ENCODE measurements at places on chromosomes 3 and 15.
A peak's percentile ranks its signal among the peaks of the same experiment; 100 is the strongest.

- no peak for DNase-seq
These were observed 3.3 kb downstream of the RNF13 start for GRCh38 chr3:149816311-149816710.

- peak; percentile 99 for DNase-seq
These were observed 44.0 kb downstream of the SMAD3 start for GRCh38 chr15:67109141-67110034.

- no peak for DNase-seq
These were observed 53.1 kb upstream of the PARL start for GRCh38 chr3:183937601-183938286.

DNA sequence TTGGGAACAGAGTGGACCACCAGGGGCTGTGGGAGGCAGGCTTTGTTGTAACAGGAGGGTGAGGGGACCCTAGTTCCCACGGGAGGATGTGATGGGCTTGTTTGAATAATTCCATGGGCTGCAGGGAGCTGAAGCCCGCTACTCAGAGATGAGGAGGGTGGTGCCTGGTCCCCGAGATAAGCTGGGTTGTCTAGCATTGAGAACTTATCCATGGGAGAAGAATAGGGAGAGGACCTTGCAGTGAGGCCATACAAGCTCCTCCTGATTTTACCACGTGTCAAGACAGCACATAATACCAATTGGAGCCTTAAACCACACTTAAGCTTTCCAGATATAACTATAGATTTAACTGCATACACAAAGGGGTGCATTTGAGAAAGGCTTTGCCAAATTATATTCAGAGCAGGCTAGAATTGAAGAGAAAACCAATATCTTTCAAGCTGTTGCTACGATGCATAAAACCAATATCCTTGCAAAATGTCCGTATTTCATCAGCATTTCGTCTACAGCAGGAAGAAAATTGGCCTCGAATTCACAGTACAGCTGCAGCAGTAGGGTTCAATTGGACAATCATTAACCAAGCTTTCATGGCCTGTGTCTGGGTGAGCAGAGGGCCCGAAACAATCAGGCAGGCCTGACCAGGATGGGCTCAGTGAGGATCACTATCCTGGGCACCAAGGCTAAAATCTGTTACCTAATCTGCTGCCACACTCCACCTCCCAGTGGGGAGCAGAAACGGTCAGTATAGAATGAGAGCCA, 500.7 kb downstream of the OCA2 start:
- DNase-seq = no peak

GRCh38 chr3:126895178-126896066, 87.5 kb upstream of the PLXNA1 start:
- DNase-seq = peak; percentile 9

GRCh38 chr3:27607370-27607769, 114.8 kb downstream of the EOMES start:
- DNase-seq = peak; percentile 92

GRCh38 chr15:84766461-84767035, 18.2 kb downstream of the ZNF592 start:
- DNase-seq = no peak

GRCh38 chr3:140358686-140359085, 319.2 kb upstream of the TRIM42 start:
- no peak for DNase-seq

- DNase-seq = no peak
These were observed 198.8 kb upstream of the CTNNB1 start for GRCh38 chr3:41000471-41000870.

DNA sequence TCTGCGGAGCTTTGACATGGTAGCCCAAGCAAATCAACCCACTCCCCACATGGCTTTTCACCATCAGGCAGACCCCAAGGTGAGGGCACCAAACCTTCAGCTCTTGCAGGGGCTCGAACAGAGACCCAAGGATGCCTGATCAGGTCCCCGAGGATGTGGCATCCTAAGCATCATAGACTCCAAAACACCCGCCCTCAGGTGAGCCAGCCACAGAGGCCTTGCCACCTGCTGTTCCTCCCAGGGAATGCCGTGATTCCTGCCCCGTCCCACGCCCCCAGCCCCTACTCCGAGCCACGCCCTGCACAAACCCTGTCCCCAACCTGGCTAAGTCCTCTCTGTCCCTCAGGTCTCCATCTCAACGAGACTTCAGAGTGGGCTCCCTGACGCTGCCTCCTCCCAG, 34.7 kb upstream of the SLC41A3 start:
- DNase-seq = no peak

DNA sequence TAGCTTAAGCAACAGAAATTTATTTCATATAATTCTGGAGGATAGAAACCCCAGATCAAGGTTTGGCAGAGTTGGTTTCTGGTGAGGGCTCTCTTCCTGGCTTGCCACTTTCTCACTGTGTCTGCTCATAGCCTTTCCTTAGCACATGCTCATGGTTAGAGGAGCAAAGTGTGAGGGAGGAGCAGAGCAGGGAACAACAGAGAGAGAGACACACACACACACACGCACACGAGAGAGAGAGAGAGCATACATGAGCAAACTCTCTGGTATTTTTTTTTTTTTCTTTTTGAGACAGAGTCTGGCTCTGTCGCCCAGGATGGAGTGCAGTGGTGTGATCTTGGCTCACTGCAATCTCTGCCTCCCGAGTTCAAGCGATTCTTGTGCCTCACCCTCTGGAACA, 36.8 kb upstream of the ZDHHC23 start:
- peak; percentile 24 for DNase-seq

- DNase-seq = peak; percentile 19
These were observed 146.0 kb upstream of the TNIK start for GRCh38 chr3:171606151-171606751.

DNA sequence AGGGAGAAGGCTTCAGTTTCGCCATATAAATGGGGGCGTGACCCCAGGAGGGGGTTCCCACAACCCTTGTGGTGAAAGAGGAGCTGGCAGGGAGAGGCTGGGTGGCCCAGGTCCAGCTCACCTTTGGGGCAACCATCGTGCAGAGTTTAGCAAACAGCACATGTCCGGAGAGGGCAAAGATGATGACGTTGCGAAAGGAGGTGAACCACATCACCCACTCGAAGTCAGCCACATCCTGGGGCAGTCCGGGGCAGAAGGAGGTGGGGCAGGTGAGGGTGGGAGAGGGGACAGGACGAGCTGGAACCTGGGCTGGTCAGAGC, 3.7 kb downstream of the HHATL start:
- no peak for DNase-seq

DNA sequence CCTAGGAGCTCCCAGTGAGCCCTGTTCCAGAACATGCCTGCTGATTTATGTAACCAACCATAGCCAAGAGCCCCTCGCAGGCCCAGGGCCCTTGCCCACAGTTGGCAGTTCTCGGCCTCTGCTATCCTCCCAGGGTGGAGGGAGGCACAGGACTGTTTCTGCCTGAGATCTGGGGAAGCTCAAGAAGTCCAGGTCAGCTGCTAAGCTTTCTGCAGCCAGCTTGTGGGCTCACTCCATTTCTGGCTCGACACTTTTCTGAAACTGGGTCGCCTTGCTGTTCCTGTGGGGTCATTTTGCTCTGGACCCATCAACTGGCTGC, 72.5 kb upstream of the HERC1 start:
- no peak for DNase-seq

GRCh38 chr3:166420071-166420470, 582.8 kb upstream of the BCHE start:
- DNase-seq = peak; percentile 50

DNA sequence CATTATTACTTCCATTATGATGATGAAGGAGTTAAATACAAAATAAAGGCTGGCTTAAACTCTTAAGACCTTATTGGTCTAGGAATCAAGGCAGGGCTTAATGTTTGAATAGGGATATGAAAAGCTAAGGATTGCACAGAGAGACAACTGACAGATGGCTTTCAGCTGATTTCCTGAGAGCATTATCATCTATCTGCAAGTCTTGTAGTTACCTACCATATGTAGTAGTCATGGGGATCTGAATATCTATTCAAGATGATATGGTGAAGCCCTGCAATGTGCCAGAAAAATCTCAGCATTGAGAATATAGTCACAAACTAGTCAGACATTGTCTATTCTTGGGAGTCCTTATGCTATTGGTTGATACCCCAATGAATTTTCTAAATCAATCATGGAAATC, 47.5 kb upstream of the CHMP2B start:
- DNase-seq = no peak

- no peak for DNase-seq
These were observed 159.6 kb upstream of the GADL1 start for GRCh38 chr3:31054032-31054431.

GRCh38 chr3:17182166-17182565, 297.4 kb downstream of the PLCL2 start:
- DNase-seq = no peak

GRCh38 chr15:64503640-64504039, 43.3 kb downstream of the ZNF609 start:
- no peak for DNase-seq

- peak; percentile 41 for DNase-seq
These were observed 76.6 kb downstream of the P3H2 start for GRCh38 chr3:190044142-190044541.

GRCh38 chr3:58369876-58370275, 37.2 kb downstream of the PXK start:
- DNase-seq = no peak

DNA sequence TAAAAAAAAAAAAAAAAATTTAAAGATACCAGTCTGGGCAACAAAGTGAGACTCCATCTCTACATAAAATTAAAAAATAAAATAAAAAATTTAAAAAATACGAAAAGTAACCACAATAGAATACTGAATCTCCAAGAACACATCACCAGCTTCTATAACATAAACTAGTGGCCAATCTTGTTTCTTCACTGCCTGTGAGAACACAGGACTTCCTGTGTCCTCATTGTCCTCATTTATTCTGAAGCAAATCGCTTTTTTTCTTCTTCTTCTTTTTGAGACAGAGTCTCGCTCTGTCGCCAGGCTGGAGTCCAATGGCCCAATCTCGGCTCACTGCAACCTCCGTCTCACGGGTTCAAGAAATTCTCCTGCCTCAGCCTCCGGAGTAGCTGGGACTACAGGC, 28.6 kb upstream of the RAB7A start:
- no peak for DNase-seq

DNA sequence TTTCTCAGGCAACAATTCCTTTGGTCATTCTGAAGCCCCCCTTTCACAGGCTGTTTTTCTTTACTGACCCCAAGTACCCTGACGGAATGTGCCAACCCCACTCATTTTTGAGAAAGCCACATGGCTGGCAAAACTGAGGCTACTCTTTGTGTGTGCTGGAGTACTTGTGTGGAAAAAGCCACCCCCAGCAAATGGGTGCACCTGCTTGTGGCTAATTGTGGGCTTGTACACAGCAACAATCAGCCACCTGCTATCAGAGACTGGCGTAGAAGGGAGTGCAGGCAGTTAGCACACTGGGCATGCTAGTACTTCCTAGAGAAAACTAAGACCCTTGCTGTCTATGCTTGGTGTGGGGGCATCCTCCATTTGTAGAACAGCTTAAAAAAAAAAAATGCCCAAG, 110.1 kb upstream of the LMOD3 start:
- no peak for DNase-seq

GRCh38 chr3:107452436-107452835, 70.3 kb upstream of the BBX start:
- DNase-seq = peak; percentile 40

DNA sequence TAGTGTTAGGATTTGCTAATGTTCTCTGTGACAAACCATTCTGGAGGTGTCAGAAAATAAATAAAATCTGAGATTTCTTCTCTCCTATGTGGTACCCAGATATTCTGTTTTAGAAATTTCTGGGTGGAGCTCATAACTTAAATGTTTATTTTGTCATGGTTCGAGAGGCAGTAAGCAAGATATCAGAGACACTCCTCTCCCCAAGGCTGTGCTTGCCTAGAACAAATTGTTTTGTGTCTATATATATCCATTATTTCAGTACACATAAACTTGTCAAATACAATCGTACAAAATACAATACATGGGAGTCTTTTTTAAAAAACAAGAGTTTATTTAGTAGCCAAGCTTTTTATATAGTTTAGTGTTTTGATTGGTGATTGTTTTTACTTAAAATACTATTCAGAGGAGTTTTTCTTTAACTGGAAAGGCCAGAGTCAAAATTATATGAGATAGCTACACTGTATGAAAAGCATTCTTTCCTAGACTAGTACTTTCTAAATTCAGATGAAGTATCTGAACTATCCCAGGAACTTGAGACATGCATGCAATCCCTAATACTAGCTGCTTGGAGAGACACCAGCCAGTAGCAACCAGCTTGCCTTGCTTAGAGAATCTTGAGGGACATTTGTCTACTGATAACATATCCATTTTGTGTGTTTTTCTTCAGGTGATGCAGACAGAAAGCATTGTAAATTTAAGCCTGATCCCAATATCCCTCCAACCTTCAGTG, 4.7 kb downstream of the EXOG start:
- peak; percentile 12 for DNase-seq

DNA sequence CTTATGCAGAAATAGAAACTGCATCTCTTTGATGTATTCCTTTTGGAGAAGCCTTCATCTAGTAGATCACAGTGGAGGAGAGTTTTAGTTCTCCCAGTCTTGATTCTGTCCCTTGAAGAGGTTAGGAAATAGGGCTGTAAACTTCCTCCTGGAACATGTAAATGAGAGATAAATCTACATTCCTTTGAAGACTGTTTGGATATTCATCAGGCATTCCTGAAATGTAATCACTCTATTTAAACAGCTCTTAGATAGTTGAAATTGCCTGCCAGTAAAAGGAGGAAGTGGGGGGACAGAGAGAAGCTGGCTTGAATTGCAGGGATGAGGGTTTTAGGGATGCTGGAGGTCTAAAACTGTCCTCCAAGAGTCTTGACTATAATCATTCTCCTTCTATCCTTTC, 254.3 kb upstream of the LRRC3B start:
- no peak for DNase-seq

DNA sequence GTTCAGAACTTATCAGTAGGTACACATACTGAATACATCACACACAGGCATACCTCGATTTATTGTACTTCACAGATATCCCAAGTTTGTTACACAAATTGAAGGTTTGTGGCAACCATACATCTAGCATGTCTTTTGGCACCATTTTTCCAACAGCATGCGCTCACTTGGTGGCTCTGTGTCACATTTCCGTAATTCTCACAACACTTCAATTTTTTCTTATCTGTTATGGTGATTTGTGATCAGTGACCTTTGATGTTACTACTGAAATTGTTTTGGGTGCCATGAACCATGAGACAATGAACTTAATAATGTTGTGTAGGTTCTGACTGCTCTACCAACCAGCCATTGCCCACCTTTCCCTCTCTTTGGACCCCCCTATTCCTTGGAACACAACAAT, 10.8 kb downstream of the PARL start:
- DNase-seq = no peak

DNA sequence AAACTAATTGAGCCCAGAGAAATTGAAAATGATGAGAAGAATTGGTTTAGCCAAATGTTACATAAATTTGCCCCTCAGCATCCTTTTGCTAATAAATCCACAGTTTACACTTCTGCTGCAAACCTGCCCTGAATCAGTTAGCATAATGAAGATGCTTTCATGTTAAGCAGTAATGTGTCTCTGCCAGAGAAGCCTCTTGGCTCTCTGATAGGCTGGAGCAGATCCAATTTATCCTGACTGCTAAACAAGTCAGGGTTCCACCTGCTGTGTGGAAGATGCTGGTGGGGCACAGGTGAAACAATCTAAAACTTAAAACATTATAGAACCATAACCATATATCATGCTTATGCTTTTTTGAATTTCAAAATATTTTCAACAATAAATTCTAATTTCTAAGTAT, 946.8 kb downstream of the OTOL1 start:
- no peak for DNase-seq

GRCh38 chr3:141280690-141281089, 49.1 kb downstream of the PXYLP1 start:
- no peak for DNase-seq
